Ovary (tissue), 10 donors: ENCODE measurements at places on chromosomes 12 and 14. TPM values are rescaled to one million over a fixed set of nuclear protein-coding genes. Genes with fewer than 3 reads are reported as not detected.

Gene AQP6
- not detected for total RNA-seq

Gene TMEM30B
- 1.2 TPM for total RNA-seq

Gene PDE6H
- total RNA-seq = not detected

Gene ACTN1
- total RNA-seq = 78.6 TPM

Gene TAS2R7
- not detected for total RNA-seq

Gene PDE3A
- total RNA-seq = 7.1 TPM

Gene TXNDC16
- 11.7 TPM for total RNA-seq

Gene EVL
- 41.0 TPM for total RNA-seq

Gene MIA2
- total RNA-seq = 21.1 TPM

Gene GPR65
- total RNA-seq = 0.40 TPM

Gene KRT71
- total RNA-seq = not detected

Gene RPGRIP1
- not detected for total RNA-seq

Gene OR4N2
- total RNA-seq = not detected

Gene ADAMTS20
- total RNA-seq = not detected

Gene FAM186B
- 0.73 TPM for total RNA-seq

Gene CCDC197
- not detected for total RNA-seq

Gene MMP17
- 12.3 TPM for total RNA-seq

Gene PAWR
- total RNA-seq = 125 TPM

Gene CD163L1
- total RNA-seq = 0.80 TPM

Gene CFAP73
- 0.72 TPM for total RNA-seq

Gene SMCO3
- not detected for total RNA-seq

Gene BAG5
- 13.2 TPM for total RNA-seq

Gene HAL
- 0.64 TPM for total RNA-seq

Gene SERPINA9
- not detected for total RNA-seq

Gene E2F7
- 0.43 TPM for total RNA-seq

Gene TCTN2
- 19.5 TPM for total RNA-seq

Gene ANKS1B
- total RNA-seq = 12.6 TPM

Gene TCL1B
- total RNA-seq = not detected

Gene RBP5
- 1.6 TPM for total RNA-seq

Gene KRT83
- not detected for total RNA-seq

Gene RNASE7
- not detected for total RNA-seq

Gene AMIGO2
- total RNA-seq = 29.0 TPM

Gene TMEM229B
- 4.6 TPM for total RNA-seq

Gene ALKBH1
- 8.5 TPM for total RNA-seq

Gene CHST11
- 39.9 TPM for total RNA-seq

Gene RHOJ
- 16.1 TPM for total RNA-seq

Gene GPR84
- total RNA-seq = 0.18 TPM

Gene EIF4B
- total RNA-seq = 896 TPM

Gene DCN
- total RNA-seq = 1,911 TPM

Gene LMO3
- total RNA-seq = 4.5 TPM

Gene SINHCAF
- 59.0 TPM for total RNA-seq

Gene MDP1
- 15.5 TPM for total RNA-seq
